MV-4-11 (cell line): ENCODE measurements at places on chromosomes 6 and 20.

DNA sequence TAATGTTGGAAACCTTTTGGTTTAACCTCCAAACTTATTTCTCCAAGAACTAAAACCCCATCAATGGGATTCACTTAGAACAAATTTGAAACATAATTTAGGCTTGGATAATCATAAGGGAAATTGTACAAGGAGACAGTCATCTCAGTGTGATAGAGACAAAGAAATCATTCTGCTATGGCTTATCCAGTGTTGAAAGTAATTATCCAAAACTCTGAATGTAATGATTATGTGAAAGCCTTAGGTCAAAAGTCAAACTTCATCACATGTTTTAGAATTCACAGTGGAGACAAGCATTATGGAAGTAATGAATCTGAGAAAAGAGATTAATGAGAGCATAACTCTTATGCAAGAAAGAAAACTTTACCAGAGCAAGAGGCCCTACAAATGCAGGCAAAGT is 20.0 kb downstream of the MC3R start:
- DNase-seq = no peak

GRCh38 chr6:12548526-12548925 is 168.0 kb upstream of the PHACTR1 start:
- no peak for DNase-seq

DNA sequence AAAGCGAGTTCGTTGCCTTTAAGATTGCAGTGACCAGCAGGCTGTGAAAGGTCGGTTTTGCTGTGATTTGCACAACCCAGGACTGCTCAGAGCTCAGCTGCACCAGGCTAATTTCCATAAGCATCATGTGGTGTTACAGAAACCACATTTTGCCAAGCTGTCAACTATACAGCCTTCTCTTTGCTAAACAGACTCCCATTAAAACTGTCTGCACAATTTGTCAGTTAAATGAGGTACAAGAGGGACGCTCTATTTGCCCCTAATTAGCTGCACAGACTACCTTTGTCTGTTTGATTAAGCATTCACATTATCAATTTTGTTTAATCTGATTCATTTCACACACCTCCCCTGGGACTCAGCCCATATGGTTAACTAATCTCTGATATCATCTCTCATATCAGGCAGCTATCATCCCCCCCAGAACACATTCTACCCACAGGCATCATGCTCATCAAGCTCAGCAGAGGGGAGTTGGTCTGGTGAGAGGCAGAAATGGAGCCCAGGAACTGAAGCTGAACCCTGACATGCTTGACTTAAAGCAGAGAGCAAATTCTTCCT is 62.1 kb downstream of the OLIG3 start:
- DNase-seq = no peak

DNA sequence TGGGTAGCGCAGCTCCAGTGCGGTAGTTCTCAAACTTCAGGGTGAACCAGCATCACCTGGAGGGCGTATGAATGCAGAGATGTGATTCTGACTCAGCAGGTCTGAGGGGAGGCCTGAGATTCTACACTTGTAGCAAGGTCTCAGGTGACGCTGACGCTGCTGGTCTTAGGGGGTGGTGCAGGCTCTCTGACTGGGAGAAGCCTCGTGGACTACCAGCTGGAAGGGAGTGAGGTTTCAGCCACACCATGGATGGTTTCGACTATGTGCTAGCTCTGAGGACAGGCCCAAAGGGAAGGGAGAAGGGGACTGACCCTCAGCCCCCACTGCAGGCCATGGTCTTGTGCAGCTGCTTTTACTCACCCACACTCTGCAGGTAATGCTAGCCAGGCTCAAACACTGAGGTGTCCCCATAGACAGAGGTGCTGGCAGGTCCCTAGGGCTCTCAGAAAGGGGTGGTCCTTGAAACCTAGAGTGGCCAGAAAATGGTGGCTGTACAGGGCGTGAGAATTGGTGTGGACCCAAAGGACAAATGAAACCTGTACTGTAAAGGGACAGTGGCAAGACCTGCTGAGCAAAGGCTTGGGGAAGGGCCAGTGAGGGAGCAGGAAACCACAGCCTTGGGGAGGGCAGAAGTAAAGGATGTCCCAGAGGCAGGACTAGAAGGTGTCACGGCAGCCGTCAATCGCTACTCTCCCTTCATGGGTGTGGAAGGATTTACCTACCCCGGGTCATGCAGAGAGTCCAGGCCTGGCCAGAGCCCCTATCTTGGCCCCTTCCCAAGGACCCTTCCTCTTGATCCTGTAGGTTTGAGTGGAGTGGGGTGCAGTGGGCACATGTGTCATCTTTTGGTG is 52.7 kb downstream of the EBF4 start:
- no peak for DNase-seq

- DNase-seq = no peak
Measured at GRCh38 chr6:109466212-109466923, 10.8 kb upstream of the MICAL1 start.

DNA sequence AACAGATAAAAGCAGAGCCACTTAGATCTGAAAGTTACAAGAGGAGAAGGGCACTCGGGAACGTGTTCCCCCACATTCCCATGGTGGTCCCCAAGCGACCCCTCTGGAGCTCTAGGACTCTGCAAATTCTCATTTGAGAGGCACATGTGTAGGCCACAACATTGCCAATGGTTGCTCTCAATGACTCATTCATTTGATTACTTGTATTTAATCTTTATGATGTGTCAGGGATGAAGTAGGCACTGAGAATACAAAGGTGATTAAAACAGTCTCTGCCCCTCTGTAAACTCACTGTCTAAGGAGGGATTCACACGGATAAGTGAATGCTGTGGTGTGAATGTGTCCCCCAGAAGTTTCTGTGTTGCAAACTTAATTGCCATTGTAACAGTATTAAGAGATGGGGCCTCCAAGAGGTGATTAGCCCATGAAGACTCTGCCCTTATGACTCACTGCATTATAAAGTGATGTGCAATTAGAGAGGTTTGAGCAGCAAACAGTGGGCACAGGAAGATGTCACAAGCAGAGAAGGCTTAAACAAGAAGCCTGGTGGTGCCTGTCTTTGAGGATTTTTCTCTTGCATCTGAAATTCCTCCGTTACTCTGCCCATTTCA is 34.0 kb upstream of the TRAM2 start:
- no peak for DNase-seq

GRCh38 chr6:127956260-127956888 is 55.5 kb upstream of the THEMIS start:
- DNase-seq = no peak

DNA sequence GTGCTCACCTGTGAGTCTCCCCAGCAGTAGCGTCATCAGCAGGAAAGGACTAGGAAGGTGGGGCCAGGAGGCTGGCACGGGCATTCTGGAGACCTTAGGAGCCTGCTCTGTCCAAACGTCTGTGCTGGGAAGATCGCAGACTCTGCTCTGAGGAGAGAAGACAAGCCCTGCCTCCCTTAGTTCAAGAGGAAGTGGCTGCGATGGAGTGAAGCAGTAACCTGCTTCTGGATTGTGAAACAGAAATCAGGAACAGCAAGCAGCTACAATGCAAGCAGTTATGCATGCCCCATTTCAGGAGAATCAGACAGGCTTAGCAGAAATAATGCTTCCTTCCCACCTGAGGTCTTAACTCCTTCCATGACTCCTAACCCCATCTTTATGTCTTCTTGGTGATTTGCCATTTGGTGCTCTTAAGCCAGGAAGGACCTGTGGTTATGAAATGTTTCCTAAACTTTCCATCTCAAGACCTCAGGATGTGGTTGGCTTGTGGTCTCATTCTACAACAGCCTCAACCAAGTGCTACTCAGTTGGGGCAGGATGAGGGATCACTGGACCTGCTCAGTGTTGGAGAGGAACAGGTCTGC is at the start of gene SIRPB1:
TSS of gene SIRPB1 (minus strand) at position 149 of the 584 bp plus-strand sequence. CDS start at position 84, 65 bp downstream.
- peak; percentile 98 for DNase-seq

DNA sequence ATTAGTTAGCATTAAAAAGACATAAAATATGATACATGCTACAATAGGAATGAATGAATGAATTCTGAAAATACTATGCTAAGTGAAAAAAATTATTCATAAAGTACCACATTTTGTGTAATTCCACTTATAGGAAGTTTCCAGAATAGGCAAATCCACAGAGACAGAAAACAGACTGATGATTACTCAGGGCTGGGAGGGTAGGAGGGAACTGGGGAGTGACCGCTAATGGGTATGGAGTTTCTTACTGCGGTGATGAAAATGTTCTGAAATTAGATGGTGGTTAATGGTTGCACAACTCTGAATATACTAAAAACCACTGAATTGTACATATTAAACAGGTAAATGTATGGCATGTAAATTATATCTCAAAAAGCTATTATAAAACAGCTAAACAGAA is 22.6 kb downstream of the FERMT1 start:
- DNase-seq = peak; percentile 83

- no peak for DNase-seq
Measured at GRCh38 chr6:41799559-41799911, 12.0 kb downstream of the TOMM6 start.
